DMS 273 treated with DMSO at 0.1 percent for 48 hours (cell line): ENCODE measurements at places on chromosomes 5 and 9.
A peak's percentile ranks its signal among the peaks of the same experiment; 100 is the strongest.

- no peak for DNase-seq
Observed at GRCh38 chr5:8663374-8663773, 794.4 kb downstream of the MTRR start.

GRCh38 chr5:5301176-5301575 lies 121.3 kb upstream of the ICE1 start:
- no peak for DNase-seq

GRCh38 chr9:128632066-128632465 lies 24.6 kb downstream of the DYNC2I2 start:
- no peak for DNase-seq

GRCh38 chr5:14937254-14937653 lies 65.7 kb upstream of the ANKH start:
- DNase-seq: no peak

- no peak for DNase-seq
Observed at GRCh38 chr5:175656966-175657365, 905 bp upstream of the HRH2 start.

- no peak for DNase-seq
Observed at GRCh38 chr5:19048726-19049125, 939.3 kb downstream of the CDH18 start.

DNA sequence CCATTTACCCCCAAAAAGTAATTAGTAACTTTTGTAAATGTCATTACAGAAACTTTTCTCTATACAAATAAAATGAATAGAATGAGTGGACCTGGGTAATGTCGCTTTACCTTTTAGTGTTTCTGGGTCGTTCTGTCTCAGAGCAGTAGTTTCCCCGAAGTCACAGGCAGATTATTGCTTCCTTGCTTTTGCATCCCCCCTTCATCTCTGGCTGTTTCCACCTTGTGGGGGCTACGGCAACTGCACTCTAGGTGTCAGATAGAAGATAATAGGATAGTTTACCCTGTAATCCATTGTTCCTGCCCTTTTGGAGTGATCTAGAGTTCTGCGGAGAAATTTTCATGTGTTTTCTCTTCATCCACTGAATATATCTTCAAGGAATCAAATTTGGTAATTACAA lies 68.7 kb downstream of the PRR16 start:
- no peak for DNase-seq

- no peak for DNase-seq
Observed at GRCh38 chr5:89353837-89354551, 471.0 kb upstream of the MEF2C start.

DNA sequence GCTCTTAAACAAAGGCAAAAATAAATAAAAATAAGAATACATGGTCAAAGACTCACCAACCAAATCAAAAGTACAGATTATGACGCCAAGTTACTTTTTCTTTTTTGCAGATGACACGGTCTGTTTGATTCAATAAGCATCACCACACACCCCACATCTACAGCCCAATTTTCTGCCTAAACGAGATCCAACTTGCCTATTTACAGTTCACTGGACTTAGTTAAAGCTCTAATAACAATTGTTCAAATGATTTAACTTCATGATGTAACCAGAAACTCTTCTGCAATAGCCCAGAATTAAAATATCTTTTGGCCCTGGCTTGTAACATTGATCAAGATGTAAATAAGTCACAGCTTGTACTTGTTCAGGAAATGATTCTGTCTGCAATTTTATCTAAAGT lies 590.3 kb upstream of the C9orf72 start:
- no peak for DNase-seq

DNA sequence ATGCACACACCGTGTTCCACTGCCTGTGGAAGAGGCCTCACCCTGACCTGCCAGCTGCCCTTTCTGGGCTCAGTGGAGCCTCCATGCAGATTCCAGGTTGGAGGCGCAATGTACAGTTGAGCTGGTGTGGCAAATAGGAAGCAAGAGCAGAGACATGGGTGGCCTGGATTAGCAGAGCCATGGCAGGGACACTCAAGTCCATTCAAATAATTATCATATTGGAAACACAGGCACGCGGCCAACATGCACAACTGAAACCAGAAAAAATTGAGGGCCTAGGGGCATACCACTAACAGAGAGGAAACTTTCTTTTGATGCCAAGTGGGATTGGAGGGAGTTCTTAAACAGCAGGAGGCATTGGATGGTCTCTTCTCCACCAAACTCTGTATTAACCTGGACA lies 35.8 kb downstream of the OTULINL start:
- DNase-seq: no peak

DNA sequence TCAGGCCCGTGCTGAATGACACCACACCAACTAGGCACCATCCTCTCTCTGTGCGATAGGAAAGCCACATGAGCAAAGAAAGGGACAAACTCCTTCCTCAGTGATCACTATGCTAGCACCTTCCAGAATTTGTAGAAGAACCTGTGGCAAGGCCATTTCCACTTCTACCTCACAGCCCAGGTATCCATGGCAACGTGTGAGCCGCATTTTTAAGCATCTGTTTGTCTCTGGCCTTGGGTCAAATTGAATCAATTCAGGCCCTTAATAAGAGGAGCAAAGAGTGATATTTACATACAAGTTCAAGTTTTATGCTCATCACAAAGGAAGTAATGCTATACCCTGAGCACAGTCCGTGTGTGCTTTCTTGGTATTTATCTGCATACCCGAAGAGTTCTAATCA lies 179.3 kb downstream of the SLC12A2 start:
- no peak for DNase-seq

- DNase-seq: no peak
Observed at GRCh38 chr9:14756291-14756690, 33.8 kb upstream of the CER1 start.

- no peak for DNase-seq
Observed at GRCh38 chr9:69605406-69605805, 66.8 kb downstream of the APBA1 start.

- no peak for DNase-seq
Observed at GRCh38 chr9:129351058-129351641, 173.1 kb upstream of the IER5L start.

DNA sequence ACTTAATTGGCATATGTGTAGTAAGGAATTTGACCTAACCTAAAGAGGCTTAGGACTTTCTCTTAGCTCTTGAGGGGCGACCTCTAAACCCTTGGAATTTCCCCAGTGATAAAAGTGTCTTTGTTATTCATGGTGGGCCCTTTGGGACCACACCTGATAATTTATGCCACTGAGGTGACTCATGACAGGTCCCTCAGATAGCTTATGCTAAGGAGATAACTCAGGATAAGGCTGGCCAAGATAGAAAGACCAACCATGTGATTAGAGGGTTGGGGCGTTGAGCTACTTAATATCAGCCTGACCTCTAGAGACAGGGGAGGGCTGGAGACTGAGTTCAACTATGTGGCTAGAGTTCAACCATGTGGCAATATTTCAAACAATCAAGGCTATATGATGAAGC lies 218.1 kb downstream of the AP3B1 start:
- no peak for DNase-seq

- no peak for DNase-seq
Observed at GRCh38 chr5:142159354-142159753, 50.8 kb downstream of the NDFIP1 start.

DNA sequence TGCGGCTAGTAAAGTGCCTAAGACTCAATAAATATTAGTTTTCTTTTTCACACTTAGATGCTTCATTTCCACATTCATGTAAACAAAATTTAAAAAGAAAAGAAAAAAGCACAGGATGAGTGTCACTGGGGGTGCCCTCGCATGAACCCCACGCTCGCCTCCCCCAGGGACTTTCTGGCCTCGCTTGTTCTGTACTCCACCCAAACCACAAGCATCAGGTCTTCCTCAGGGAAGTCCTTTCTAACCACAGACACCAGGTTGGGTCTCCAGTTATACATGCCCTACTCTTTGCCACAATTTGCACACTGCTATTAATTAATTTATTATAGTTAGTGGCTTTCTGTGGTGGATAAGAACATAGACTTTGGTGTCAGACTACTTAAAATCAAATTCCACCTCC lies 92.4 kb downstream of the RORB start:
- no peak for DNase-seq

DNA sequence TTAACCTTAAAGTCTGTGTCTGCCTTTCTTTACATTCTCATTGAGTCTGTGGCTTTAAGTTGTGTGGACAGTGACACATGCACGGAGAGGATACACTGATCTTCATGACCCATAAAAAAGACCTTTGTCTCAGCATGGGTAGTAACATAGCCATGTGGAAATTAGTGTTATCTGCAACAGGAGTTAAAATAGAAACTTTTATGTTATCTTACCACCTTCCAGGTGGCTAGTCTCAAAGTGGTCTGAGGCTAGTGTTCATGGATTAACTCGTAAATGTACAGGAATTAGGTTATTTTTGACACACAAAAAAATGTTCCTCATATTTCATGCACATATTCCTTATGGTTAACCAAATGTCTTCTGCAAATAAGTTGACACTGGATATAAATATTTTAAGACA lies 607.0 kb downstream of the ISL1 start:
- DNase-seq: no peak

DNA sequence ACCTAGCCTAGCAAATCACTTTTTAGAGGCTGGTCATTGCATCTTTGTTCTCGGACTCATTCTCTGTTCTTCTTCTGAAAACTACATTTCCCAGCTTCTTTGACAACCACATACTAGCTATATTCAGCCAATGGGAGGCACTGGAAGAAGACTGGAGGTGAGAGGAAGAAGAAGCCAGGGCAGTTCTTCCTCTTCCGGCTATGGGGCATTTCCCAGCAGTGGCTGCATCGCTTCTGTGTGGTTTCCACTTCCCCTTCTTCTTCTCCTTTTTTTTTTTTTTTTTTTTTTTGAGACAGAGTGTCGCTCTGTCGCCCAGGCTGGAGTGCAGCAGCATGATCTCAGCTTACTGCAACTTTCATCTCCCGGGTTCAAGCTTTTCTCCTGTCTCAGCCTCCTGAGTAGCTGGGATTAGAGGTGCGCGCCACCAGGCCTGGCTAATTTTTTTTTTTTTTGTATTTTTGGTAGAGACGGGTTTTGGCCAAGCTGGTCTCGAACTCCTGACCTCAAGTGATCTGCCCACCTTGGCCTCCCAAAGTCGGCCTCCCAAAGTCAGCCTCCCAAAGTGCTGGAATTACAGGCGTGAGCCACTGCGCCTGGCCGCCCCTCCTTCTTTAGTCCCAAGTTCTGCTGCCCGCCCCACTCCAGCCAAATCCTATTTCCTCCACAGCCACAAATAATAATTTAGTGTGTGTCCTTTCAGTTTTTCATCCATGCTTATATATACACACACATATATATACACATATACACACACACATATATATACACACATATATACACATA lies 6.9 kb upstream of the UBAP1 start:
- DNase-seq: no peak

DNA sequence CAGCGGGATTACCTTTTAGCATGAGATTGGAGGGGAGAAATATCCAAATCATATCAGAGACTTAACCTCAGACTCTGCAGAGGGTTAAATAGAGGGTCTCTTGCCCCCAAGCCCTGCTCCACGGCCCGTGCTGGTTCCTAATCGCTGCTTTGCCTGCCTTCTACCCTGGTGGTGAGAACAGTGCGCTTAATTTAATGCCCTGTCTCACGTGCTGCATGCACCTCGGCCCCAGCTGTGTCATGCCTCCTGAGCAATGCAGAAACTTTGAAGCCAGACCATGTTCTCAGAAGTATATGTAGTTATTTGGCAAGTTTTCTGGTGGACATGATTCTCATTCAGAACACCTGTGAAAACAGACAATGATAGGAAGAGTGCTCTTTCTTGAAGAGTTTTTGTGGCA lies 1.4 kb downstream of the OTULIN start:
- no peak for DNase-seq

DNA sequence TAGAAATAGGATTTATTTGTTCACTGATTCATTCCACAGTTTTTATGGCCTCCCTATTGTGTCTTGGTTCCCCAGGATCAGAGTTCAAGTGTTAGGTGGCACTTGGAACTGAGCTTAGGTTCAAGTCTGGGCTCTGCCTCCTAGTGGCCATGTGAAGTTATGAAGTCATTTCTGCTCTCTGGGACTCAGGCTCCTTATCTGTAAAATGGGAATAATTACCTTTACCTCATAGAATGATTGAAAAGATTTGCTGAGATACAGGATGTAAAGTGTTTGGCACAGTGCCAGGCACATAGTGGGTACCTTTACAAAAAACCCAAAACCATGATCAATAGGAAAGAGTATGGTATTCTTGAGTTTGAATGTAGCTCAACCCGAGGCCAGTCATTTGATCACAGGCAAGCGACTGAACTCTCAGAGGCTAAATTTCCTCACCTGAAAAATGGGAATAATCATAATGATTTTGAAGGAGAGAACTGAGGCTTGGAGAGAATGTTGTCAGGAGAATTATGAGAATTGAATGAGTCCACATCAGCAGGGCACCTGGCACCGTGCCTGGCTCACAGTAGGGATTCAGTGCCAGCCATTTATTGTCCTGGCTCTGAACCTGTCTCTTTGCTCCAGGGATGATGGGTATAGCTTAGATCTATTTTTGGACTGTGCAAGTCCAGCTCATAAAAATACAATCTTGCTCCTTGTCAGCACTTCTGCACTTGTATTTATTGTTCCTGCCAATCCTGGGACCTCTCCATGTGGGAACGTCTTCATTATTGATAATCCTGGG lies 10.8 kb downstream of the NSG2 start:
- DNase-seq: peak; percentile 1

DNA sequence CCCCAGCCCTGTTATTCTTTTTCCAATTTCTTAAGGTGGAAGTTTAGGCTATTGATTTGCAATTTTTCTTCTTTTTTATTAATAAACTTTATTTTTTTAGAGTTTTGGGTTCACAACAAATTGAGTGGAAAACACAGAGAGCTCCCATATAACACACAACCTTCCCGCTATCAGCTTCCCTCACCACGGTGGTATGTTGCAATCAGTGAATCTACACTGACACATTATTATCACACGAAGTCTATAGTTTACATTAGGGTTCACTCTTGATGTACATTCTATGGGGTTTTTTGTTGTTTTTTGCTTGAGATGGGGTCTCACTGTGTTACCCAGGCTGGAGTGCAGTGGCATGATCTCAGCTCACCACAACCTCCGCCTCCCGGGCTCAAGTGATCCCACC lies 4.8 kb upstream of the NFX1 start:
- no peak for DNase-seq

GRCh38 chr9:89379031-89379430 lies 60.7 kb downstream of the SECISBP2 start:
- no peak for DNase-seq

GRCh38 chr5:93545872-93546271 lies 35.1 kb downstream of the NR2F1-AS1 start:
- DNase-seq: no peak

GRCh38 chr5:14486486-14486885 lies 95.1 kb upstream of the OTULINL start:
- DNase-seq: no peak

DNA sequence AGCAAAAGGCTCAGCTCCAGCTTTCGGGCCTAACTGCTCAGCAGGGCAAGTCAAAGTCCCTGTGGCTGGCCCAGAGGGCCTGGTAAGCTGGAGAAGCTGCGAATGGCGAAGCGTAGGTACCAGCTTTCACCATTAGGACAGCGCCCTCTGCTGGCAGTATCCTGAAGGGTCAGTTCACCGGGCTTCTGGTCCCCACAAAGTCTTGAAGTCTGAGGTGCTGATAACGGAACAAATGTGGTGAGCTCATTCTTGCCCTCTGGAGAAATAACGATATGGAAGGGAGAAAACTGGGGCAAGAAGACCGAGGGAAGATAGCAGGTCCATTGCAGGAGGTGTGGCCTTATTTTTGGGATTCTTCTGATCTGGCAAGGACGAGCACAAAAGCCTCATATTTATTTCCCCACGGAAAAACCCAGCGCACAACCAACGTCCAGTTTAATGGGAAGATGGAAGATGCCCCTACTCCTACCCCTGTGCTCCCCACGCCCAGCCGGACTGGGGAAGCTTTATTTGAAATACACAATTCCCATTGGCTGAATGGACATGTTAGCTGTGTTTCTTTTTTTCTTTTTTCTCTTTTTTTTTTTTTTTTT lies 7.2 kb downstream of the SOWAHA start:
- DNase-seq: peak; percentile 73

- no peak for DNase-seq
Observed at GRCh38 chr5:122183098-122183787, 53.9 kb downstream of the ZNF474 start.
